ENCODE measurements at places on chromosomes 7 and 10. TPM values are rescaled to one million over a fixed set of nuclear protein-coding genes. Genes with fewer than 3 reads are reported as not detected.

Gene EPO
- total RNA-seq = not detected

Gene SPOCK2
- total RNA-seq = 0.34 TPM

Gene FXYD4
- not detected for total RNA-seq

Gene ZNF398
- total RNA-seq = 8.6 TPM

Gene WIPF3
- under 0.01 TPM for total RNA-seq

Gene CYP26A1
- not detected for total RNA-seq

Gene SDK1
- total RNA-seq = 4.9 TPM

Gene CALHM1
- not detected for total RNA-seq

Gene TAS2R41
- not detected for total RNA-seq

Gene C10orf143
- 1.0 TPM for total RNA-seq

Gene NYAP1
- total RNA-seq = 1.8 TPM

Gene FFAR4
- total RNA-seq = not detected

Gene CCDC3
- total RNA-seq = 0.45 TPM

Gene ATOH7
- not detected for total RNA-seq

Gene CPA2
- total RNA-seq = not detected

Gene HOXA13
- total RNA-seq = not detected

Gene OR13A1
- total RNA-seq = not detected

Gene HOXA2
- total RNA-seq = 1.3 TPM

Gene UTF1
- not detected for total RNA-seq

Gene SLC39A12
- not detected for total RNA-seq

Gene OPN1SW
- not detected for total RNA-seq

Gene ADRA2A
- total RNA-seq = not detected

Gene IPMK
- total RNA-seq = 2.9 TPM

Gene ST8SIA6
- total RNA-seq = 0.67 TPM

Gene TMEM270
- not detected for total RNA-seq

Gene BUB3
- total RNA-seq = 240 TPM

Gene GPR146
- 0.15 TPM for total RNA-seq

Gene RASA4B
- total RNA-seq = 0.59 TPM

Gene NUTM2B
- 0.89 TPM for total RNA-seq

Gene KLLN
- 0.30 TPM for total RNA-seq

Gene ANKRD22
- total RNA-seq = not detected

Gene CDCA7L
- total RNA-seq = 40.9 TPM

Gene MYOZ1
- total RNA-seq = 0.15 TPM

Gene GJD4
- total RNA-seq = not detected

Gene PDE6C
- not detected for total RNA-seq

Gene ADO
- 16.1 TPM for total RNA-seq

Gene AGAP4
- total RNA-seq = 1.6 TPM

Gene VSTM4
- 0.74 TPM for total RNA-seq

Gene TSC22D4
- 47.4 TPM for total RNA-seq

Gene FAM221A
- 1.0 TPM for total RNA-seq

Gene CADPS2
- 5.7 TPM for total RNA-seq

Gene C7orf57
- total RNA-seq = not detected

Gene TMEM176B
- total RNA-seq = not detected

Gene CREB5
- total RNA-seq = 5.9 TPM

Gene CFAP58
- 0.17 TPM for total RNA-seq

Gene KCNIP2
- total RNA-seq = 0.17 TPM

Gene PPP1R3C
- 3.9 TPM for total RNA-seq

Gene UBE2H
- total RNA-seq = 31.2 TPM

Gene AKR1C4
- not detected for total RNA-seq

Gene TEX47
- not detected for total RNA-seq

Gene GRM3
- not detected for total RNA-seq
